ENCODE measurements at places on chromosomes 2 and 18.
A peak's percentile ranks its signal among the peaks of the same experiment; 100 is the strongest.

DNA sequence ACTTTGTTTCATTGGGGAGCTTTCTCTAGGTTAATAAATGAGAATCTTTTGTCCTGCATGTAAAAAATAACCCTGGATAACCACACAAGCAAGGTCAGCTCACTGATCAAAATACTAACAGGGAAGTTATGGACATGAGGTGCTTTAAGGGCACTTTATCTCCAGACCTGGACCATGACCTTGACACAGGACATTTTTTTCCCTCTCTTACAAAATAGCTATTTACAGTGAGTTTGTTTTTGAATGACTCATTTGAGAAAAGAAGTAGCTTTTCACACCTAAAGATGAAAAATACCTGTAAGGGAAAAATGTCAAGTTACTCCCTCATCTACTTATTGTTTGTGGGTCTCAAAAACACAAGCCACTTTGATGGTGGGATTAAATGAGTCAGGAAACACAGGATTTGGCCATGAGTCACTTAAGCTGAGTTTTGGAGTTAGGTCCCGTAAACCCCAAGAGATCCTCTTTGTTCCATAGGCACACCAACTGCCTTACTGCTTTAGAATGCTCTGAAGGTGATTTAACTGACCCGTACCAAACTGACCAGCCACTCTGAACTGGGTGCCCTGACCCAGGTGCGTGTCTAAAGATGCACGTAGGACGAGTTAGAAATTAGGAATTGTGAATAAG is 479.3 kb upstream of the NXPH2 start:
- no peak for DNase-seq

- no peak for DNase-seq
These were observed 156.2 kb downstream of the DDX1 start for GRCh38 chr2:15747603-15748471.

- DNase-seq, result no peak
These were observed 73.2 kb downstream of the ZNF532 start for GRCh38 chr18:58937887-58938267.

GRCh38 chr2:175207741-175208438 is 26.4 kb upstream of the ATP5MC3 start:
- DNase-seq, result no peak

DNA sequence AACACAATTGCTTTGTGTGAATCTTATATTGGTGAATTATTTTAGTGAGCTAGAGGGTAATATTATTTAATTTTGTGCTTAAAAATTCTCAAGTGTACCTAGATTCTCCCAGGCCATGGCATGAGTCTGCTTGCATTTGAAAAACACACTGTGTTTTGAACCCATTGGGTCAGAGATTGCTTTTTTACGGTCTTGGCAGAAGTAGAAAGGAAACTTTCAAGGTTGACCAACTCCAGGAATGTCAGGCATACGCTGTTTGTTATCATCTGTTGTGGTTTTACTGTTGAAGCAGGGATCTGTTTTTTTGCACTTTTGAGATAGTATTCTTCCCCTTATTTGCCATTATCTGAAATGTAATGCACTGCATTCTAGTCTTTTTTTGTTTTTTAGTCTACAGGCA is 377.4 kb downstream of the RPRM start:
- no peak for DNase-seq

- no peak for DNase-seq
These were observed 231.5 kb downstream of the TTC32 start for GRCh38 chr2:19670303-19670702.

- peak; percentile 86 for DNase-seq
These were observed 26.4 kb upstream of the CD207 start for GRCh38 chr2:70861777-70862625.

DNA sequence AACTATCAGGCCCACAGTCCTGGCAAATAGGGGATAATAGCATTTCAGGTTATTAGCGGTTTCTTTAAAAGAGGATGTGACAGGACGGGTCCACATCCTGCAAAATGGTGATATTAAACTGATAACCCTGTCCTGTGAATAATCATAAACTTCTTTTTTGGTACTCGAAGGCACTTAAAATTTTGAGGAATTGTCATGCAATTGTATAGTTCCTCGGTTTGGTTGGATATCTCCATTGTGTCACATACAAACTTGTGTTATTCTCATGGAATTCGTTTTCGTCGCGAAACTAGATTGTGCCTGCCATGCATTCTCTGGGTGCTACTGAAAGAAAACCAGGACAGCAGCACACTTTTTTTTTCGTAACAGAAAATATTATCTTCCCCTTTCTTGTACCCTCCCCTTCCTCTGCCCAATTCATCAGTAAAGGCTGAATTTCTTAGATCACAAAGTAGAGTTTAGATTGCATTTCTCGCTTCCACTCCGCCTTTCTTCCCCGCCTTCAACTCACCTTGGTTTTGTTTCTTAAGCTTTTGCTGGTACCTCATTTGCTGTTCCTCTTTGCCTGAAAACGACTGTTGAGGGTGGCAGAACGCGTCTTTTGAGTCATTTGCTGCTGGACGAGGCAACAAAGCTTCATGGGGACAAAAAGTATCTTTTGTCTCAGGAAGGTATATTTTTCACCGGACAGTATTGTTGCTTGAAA is 1.3 kb downstream of the CERS6 start:
- no peak for DNase-seq

DNA sequence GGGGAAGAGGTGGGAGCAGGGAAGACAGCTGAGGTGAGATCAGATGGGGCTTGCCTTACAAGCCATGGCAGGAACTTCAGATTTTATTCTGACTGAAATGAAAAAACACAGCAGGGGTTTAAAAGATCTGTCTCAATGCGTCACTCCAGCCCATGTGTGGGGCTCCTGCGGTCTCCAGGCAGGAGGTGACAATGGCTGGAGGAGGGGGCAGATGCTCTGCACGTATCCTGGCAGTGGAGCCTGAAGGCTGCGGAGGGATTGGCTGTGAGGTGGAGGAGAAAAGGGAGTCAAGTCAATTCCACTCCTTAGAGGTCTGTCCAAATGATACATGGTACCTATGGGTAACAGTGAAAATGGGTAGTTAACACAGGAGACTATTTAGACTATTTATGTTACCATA is 40.5 kb upstream of the KIDINS220 start:
- DNase-seq, result no peak

DNA sequence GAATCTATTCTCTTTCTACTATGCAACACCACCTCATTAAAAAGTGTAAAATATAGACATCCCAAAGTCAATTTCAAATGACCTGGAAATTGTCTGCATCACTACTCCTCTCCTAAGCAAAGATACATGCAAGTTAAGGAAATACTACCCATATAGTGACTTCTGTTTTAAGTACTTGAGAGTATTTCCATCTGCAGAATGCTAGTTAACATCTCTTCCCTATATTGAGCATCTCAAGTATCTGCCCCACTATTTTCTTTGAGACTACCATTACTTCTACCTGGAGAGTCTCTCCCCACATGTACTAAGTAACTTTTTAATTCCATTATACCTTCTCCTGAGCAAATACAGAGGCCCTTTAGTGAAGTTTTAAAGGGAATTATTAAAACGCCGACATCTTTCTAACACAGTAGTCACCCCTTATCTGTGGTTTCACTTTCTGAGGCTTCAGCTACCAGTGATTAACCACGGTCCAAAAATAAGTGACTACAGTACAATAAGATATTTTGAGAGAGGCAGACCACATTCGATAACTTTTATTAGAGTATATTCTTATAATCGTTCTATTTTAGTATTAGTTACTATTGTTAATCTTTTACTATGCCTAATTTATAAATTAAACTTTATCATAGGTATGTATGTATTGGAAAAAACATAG is 21.8 kb downstream of the CWC22 start:
- no peak for DNase-seq

GRCh38 chr2:170145191-170145590 is 32.8 kb upstream of the MYO3B start:
- no peak for DNase-seq

GRCh38 chr2:118705032-118705431 is 142.4 kb downstream of the EN1 start:
- no peak for DNase-seq

GRCh38 chr2:70086838-70087701 is at the start of gene PCBP1:
PCBP1 (plus strand) TSS chr2:70087477; CDS start chr2:70087744, 267 bp downstream.
- peak; percentile 99 for DNase-seq

GRCh38 chr18:11849841-11850634 is 1.2 kb upstream of the CHMP1B start:
- peak; percentile 65 for DNase-seq

- no peak for DNase-seq
These were observed 87.8 kb downstream of the KCTD18 start for GRCh38 chr2:200422071-200422470.

DNA sequence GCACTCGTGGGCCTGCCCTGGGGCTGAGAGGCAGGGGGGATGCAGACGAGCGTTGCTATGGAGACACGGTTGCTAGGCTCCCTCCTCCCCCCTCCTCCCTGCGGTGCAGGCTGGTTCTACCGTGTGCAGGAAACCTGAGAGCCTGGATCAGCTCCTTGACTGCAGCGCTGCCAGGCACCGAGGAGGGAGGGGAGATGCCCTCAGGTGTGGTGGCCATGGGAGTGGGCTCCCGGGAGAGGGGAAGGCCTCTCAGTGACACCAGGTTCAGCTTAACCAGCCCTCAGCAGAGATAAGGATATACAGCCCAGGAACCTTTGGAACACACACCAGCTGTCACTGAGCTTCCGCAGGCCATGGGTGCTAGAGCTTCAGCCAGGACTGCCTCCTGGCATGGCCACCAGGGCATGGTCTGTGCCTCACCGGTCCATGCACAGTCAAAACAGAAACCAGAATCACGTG is 124.4 kb upstream of the PXDN start:
- no peak for DNase-seq

GRCh38 chr2:138632066-138632620 is 130.6 kb downstream of the SPOPL start:
- DNase-seq, result no peak

GRCh38 chr2:165293440-165294420 is 54.5 kb downstream of the SCN2A start:
- peak; percentile 28 for DNase-seq

- no peak for DNase-seq
These were observed 202.7 kb downstream of the AGPS start for GRCh38 chr2:177595126-177595845.

DNA sequence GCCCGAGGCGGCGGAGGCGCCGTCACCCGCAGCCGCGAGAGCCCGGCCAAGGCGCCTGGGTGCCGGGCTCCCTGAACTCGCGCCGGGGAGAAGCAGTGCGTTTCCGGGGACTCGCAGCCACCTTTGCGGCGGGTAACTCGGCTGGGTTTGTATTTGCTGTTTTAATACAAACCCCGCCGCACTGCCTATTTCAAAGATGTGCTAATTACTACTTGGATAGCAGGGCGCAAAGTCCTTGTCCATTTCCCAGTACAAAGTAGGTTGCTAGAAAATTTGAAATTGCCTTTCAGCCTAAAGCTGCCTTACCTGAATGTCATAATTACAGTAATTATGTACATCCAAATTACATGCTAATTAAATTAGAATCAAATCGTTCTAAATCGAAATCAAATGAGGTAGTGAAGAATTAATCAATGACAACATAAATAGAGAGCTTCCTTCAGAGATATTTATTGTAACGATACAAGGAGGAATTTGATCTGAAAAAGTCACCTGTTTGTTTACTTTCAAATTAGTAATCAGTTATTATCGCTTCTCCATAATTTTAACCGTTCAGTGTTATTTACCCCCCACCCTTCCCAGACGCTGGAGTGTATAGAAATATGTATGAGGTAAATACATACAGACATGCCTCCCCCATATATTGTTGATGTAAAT is 8.1 kb downstream of the SP9 start:
- peak; percentile 49 for DNase-seq

DNA sequence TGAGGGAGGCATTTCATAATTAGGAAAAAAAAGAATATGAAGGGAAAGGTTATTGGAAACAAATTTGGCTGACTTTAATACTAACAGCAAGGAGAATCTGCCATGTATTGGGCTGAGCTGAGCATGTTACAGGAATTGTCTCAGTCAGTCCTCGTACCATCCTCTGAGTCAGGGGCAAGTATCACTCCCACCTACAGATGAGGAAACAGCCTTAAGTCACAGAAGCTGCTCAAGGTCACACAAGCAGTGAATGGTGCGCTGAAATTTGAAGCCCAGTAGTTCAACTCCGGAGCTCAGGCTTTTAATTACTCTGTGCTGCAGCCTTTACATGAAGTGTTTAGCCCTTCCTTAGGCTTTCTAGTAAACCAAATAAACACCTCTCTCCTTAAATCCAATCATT is 17.3 kb downstream of the PROKR1 start:
- DNase-seq, result no peak

GRCh38 chr2:98709535-98709934 is 21.4 kb downstream of the MGAT4A start:
- DNase-seq, result no peak

- no peak for DNase-seq
These were observed 88.5 kb upstream of the ODC1 start for GRCh38 chr2:10536569-10537133.

DNA sequence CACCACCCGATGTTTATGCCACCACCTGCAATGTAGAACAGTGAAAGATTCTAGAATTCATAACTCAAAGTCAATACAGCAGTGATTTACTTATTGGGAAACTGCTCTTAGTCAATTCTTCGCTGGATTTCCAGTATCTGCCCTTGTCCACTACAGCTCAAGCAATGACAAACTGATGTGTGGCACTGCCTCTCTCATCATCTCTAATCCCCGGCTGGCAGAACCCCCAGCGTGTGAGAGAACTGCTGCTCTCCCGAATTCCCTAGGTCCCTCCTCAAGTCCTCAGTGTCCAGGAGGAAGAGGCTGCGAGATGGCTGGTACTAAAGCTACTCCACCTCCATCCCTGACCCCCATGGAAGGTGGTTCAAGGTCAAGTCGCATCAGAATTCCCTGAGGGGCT is 1.6 kb downstream of the TXNL4A start:
- DNase-seq, result no peak

- DNase-seq, result no peak
These were observed 129.7 kb downstream of the MAP4K4 start for GRCh38 chr2:101827246-101827645.

- DNase-seq, result no peak
These were observed 1.4 kb upstream of the CCDC85A start for GRCh38 chr2:56182420-56182819.

- DNase-seq, result peak; percentile 28
These were observed 87.1 kb downstream of the ITGB1BP1 start for GRCh38 chr2:9336241-9336575.

GRCh38 chr2:191202881-191203397 is 42.3 kb upstream of the MYO1B start:
- DNase-seq, result no peak
